ENCODE measurements at places on chromosomes 4 and X.

DNA sequence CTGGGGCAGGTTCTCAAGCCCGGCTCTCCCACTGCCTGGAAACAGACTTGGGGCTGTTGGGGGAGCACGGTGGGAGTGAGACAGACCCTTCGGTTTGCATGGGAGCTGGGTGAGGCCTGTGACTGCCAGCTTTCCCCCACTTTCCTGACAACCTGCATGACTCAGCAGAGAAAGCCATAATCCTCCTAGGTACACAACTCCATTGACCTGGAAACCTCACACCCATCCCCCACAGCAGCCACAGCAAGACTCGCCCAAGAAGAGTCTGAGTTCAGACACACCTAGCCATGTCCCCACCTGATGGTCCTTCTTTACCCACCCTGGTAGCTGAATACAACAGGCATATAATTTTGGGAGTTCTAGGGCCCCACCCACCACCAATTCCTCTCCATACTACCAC is 57.6 kb upstream of the UBQLN2 start:
- no peak for DNase-seq

DNA sequence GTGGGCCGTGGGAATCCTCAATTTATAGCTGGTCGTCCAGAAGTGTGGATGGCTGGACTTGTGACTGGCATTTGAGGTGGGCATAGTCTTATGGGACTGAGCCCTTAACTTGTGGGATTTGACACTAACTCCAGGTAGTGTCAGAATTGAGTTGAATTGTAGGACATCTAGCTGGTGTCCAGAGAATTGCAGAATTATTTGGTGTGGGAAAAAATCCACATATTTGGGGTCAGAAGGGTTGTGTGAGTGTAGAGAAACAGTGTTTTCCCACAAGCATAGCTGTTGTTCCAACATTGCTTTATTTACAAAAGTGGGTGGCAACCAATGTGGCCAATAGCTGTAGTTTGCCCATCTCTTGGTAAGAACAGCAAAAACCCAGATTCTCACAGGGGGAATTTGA is 91.3 kb downstream of the MOSPD2 start:
- no peak for DNase-seq

DNA sequence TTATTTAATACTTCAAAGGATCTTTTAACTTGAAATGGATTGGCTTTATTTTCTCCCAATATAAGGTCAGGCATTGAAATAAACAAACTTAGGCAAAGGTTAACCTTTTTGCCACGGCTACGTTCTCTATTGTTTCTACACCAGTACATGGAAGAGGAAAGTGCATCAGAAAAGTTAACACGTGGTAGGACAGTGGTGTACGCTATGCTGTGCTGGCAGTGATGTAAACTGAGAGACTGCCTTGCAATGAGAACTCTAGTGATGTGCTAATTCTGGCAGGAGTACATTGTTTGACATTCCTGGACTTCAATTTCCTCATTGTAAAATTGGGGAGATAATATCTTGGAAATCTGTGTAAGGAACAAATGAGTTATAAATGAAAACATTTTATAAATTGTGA is 208.2 kb downstream of the TMA16 start:
- no peak for DNase-seq

- no peak for DNase-seq
These were observed 23.9 kb downstream of the SORBS2 start for GRCh38 chr4:185787926-185788679.

All from activated CD4-positive, alpha-beta T cell treated with anti-CD3 and anti-CD28 coated beads, Interleukin-2, amount 50 U/mL, for 1 hour (primary cell).